ENCODE measurements at places on chromosomes 4 and X.

DNA sequence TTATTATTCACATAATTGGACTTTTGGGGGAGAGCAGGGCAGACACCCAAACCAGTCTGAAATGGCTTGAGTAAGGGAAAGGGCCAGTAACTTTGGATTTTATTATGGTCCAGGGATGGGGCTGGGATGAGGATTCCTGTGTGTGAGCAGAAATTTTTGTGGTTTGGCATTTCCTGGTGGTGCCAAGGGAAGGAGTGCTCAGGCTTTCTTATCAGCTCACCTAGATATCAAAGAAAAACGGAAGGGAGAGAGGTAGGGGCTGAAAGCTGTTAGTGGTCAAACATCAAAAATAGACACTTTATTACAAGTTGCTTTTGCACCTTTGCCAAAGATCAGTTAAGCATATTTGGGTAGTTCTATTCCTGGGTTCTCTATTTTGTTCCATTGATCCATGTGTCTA is 128.5 kb upstream of the DIPK2B start:
- no peak for DNase-seq

DNA sequence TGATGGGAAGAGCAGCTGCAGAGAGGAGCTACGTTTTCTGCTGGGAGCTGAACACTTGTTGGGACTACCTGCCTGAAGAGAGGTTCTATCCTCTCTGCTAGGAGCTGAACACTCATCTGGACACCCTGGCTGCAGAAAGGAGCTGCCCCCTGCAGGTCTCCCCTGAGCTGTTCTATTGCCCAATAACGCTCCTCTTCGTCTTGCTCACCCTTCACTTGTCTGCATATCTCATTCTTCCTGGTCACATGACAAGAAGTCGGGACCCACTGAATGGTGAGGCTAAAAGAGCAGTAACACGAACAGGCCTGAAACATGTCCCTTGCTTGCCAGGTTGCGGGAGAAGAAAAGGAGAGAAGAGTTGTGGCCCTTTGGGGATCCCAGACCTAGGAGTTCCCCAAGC is 27.8 kb downstream of the NAA11 start:
- no peak for DNase-seq

GRCh38 chr4:182649698-182650477 is 267.3 kb downstream of the DCTD start:
- no peak for DNase-seq

GRCh38 chr4:94334962-94335361 is 7.7 kb downstream of the HPGDS start:
- DNase-seq: no peak

GRCh38 chr4:89939546-89939945 is 44.9 kb downstream of the MMRN1 start:
- no peak for DNase-seq

DNA sequence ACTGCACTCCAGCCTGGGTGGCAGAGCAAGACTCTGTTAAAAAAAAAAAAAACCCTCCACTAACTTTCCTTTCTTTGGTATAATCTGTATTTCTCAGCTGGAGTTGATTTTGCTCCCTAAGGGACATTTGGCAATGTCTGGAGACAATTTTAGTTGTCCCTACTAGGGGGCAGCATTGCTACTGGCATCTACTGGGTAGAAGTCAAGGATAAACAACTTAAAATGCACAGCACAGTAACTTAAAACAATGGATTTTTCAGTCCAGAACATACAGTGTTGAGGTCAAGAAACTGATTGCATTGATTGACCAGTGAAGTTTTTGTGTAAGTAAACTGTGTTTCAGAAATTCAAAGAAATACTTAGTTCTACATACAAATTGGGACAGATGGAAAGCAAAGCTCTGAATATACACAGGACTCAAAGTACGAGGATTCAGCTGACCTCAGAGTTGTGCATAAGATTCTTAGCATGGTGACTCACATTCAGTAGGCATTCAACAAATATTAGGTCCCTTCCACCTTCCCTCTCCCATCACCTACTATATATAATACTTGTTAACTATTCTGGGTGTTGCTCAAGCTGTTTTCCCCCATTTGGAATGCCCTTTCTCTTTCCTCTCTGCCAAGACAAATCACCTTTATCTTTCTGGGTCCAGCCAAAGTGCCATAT is 8.8 kb downstream of the DDX53 start:
- no peak for DNase-seq

DNA sequence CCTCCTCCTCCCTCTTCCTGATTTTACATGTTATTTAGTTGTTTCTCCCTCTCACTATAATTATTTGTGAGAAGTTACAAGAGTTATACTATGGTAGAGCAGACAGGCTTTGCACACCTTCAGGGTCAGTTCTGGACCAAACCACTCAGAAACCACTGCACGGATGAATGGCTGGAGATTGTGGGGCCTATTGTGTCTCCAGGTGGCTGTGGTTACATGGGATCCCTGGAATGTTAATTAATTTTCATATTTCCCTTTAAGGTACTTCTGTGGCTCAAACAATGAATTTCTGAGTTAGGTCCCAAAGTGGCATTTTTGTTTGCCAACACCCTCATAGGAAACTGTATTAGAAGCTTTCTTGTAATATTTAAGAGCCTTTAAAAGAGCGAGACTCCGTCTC is 151.9 kb downstream of the BMPR1B start:
- DNase-seq: no peak

GRCh38 chrX:124239324-124239723 is 93.1 kb upstream of the TEX13D start:
- DNase-seq: no peak

DNA sequence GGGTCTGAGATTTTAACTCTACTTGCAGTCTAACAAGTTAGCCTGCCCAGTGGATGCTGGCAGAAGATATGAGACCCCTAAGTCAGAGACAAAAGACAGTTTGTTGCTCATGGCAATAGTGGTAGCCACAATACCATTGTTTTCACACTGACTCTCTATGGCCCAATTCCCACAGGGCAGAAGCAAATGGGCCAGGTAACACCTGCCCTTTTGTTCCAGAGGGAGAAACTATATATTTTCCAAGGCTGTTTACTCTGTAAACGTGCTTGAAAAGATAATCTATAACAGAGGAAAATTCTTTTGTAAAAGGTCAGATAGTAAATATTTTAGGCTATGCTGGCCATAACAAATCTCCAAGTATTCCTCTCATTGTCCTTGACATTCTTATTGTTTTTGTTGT is 57.2 kb upstream of the NPNT start:
- DNase-seq: no peak

- no peak for DNase-seq
These were observed 69.2 kb upstream of the GRID2 start for GRCh38 chr4:92234393-92235176.

DNA sequence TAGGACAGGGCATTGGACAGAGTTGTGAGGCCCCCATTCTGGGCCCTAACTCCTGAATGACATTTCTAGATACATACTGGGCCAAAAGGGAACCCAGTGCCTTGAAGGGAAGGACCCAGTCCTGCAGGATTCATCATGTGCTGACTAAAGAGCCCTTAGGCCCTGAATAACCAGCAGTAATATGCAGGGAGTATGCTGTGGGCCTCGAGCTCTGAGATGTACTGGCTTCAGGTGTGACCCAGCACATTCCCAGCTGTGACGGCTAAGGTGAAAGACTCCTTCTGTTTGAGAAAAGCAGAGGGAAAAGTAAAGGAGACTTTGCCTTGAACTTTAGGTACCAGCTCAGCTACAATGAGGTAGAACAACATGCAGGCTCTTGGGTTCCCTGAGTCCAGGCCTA is 138.2 kb upstream of the HUWE1 start:
- DNase-seq: no peak

DNA sequence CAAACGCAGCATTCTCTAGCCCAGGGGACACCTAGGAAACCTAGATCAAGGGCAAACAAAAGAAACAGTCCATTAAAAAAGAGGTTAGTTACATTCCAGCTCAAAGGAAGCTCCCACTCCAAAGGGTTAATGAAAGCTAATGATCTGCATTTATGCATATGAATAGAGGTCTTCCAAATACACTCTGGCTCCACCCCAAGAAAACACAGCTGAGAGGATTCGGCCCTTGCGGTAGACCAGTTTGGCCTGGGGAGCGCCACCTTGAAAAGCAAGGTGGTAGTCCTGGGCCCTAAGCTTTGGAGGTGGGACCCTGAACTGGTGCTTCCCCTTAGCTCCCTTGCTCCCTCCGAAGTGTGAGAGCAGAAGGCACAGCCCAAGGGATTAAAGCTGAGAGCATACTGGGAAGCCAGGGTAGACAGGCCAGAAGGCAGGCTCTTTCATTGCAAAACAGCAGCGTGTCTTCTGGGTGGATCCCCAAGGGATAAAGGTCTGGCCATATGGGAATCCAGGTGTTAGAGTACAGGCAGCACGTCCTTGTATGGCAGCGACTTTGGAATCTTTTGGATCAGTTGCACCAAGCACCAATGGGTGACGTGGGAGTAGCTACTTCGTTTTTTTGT is 3.7 kb downstream of the GABRQ start:
- DNase-seq: no peak

DNA sequence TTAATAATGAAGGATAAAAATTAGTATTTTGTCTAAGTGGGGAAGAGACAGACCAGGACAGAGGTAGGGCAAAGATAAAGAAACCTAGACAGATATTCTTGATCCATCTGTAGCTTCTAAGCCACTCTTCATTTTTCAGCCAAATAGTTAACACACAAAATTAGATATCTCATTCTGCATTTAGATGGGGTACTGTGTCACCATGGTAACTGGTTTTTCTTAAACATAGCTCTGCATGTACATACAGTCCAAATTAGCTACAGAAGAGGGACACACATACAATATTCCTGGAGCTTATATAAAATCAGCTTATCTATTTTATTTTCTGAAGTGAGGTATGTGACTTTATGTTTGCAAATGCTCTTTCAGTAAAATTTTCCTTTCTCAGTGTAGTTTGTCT is 393.7 kb downstream of the PPP3CA start:
- DNase-seq: no peak

DNA sequence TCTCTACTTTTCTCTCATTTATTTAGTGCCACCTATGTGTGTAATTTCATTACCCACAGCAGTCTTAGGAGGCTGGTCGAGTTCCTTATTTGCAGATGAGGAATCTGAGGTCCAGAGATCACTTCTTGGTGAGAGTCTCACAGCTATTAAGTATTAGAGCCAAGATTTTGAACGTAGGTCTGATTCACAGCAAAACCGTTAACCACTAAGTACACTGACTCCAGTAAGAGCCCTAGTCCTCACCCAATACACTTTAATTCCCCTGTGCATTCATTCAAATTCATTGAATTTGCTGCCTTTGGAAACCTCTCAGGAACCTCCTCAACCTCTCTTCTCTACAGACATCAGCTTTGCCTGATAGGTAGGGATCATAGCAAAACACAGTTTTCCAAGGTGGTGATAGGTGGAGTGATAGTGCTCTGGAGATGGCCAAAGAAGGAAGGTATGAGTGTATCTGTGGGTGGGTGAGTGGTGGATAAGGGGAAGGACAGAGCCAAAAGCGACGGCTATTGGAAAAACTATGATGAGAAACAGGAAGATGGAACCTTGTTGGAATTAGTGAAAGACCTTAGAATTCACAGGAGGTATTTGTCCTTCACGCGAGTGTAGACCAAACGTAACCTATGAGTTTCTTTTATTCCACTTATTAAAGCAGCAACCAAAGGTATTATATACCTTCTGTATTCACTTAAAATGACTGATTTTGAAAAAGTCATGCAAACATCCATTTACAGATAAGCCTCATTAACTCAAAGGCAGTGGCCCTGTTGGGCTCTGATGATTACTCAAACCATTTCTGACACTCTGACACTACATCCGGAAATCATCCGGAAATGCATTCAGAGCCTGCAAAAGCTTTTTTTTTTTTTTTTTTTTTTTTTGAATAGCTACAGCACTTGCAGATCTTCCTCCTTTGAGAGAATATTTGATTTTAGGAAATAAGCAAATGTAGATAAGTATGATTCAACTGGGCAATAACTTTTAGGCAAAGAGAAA is 6.3 kb downstream of the FMR1 start:
- DNase-seq: no peak

DNA sequence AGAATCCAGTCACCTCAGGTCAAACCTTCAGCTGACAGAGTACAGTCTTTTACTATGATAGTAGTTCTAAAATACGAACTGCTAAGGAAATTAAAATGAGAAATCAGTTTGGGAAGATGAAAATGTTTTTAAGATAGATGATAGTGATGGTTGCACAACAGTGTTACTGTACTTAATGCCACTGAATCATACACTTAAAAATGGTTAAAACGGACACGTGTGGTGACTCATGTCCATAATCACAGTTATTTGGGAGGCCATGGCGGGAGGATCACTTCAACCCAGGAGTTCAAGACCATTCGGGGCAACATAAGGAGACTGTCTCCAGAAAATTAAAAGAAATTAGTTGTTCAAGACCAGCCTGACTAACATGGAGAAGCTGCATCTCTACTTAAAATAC is 41.4 kb downstream of the ABHD18 start:
- DNase-seq: no peak
